CD4-positive, alpha-beta T cell treated with Interleukin-6 for 4 hours (primary cell): ENCODE measurements at places on chromosomes 6 and 20.

DNA sequence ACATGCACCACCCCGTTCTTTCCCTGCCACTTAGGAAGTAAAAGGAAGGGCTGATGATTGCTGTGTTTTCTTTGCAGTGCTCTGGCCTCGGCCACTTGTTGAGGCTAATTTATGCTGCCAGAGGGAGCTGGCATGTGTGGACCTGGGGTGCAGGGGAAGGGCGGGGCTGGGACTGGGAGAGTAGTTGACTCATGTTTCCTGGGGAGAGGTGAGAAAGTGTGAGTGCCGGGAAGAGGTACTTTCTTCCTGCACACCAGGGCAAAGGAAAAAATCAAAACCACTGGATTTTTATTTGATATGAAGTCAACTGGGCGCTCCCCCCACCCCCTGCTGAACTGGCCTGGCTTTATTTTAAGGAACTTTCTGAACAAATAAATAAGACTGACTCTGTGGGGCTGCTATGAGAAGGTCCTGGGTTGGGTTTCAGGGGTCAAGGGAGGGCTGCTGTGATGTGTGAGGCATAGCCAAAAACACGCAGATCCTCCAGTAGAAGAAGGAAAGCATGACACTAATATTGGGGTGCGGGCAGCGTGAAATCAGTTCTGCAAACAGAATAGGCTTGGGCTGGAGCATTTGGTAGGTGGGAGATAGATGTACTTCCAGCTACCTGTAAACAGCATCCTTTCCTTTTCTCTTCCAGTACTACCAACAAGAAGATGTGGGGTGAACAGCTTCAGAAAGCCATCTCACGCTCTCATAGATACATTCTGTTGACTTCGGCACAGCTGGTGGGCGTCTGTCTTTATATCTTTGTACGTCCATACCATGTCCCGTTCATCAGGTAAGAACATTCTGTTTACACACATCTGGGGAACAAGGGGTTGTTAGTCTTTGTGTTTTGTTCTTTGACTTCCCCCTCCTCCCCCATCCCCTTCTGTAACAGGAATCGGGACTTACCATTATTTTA is 87.5 kb downstream of the SYNJ2 start:
- no peak for DNase-seq

DNA sequence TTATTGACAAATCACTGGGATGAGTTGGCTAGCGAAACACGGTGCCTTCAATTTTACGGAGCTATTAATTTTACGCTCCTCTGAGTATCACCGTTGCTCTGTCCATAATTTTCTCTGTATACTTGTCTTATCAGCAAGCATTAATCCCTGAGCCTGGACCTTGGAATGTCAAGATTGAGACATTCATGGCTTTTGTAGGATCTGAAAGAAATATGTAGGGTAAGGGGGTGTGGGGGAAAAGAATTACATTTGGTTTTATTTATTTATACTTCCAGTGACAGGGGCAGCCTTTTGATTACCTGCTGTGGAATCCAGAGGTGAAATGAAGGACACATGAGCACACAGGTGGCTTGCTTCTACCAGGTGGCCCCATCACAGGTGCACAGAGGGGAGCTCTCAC is 46.6 kb downstream of the DTD1 start:
- no peak for DNase-seq

GRCh38 chr20:47038566-47039560 is 144.2 kb downstream of the EYA2 start:
- no peak for DNase-seq

GRCh38 chr6:626236-626635 is 30.7 kb downstream of the HUS1B start:
- no peak for DNase-seq

GRCh38 chr6:150169609-150170008 is 26.8 kb downstream of the PPP1R14C start:
- DNase-seq = no peak
